ENCODE measurements at places on chromosomes 1 and 21.
A peak's percentile ranks its signal among the peaks of the same experiment; 100 is the strongest.

DNA sequence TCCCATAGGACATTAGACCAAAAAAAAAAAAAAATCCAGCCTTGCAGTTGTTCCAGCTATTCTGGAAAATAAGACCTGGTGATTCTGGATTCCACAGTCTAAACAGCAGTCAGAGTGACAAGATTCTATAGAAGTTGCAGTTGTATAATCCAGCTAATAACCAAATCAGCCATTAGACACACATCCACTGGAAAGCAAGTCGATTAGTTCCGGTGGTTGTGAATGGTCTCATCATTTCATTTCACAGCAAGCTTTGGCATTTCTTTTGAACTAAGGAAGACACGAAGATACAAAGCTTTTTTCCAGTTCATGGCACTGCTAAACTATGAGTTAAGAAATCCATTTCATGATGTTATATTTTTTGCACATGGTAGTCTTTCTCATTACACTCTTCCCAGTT lies 54.4 kb upstream of the FAM89A start:
- DNase-seq: no peak

- DNase-seq: no peak
Observed at GRCh38 chr1:34796990-34797389, 4.2 kb downstream of the GJA4 start.

- no peak for DNase-seq
Observed at GRCh38 chr1:30397576-30397975, 325.8 kb downstream of the MATN1 start.

DNA sequence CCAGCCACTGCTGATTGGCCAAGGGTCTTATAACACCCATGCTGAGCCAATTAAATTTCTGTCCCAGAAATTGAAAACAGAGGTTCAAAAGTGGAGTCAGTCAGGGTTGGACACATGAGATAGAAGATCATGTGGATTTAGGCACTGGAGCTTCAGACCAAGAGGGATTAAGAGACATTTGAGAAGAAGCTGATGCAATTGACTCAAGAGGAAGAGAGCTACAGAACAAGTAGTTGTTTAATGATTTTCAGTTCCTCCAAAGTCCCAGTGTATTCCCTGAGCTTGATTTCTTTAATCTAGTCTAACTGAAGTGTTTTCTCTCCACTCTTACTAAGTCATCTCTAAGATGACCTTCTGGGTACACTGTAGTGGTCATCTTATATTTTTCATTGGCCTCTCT lies 227.1 kb downstream of the DUSP10 start:
- DNase-seq: no peak

- no peak for DNase-seq
Observed at GRCh38 chr1:161299347-161299746, 10.4 kb downstream of the MPZ start.

GRCh38 chr1:43054961-43055360 lies 96.3 kb upstream of the SLC2A1 start:
- no peak for DNase-seq

GRCh38 chr1:243402868-243403267 lies 147.0 kb downstream of the SDCCAG8 start:
- no peak for DNase-seq

GRCh38 chr1:231827337-231828105 lies 200.9 kb downstream of the DISC1 start:
- DNase-seq: no peak

GRCh38 chr1:53896635-53897229 lies 2.7 kb downstream of the DIO1 start:
- no peak for DNase-seq

GRCh38 chr1:205286335-205286950 lies 35.1 kb downstream of the NUAK2 start:
- DNase-seq: peak; percentile 87

- DNase-seq: no peak
Observed at GRCh38 chr1:175665616-175666015, 77.8 kb downstream of the TNR start.

DNA sequence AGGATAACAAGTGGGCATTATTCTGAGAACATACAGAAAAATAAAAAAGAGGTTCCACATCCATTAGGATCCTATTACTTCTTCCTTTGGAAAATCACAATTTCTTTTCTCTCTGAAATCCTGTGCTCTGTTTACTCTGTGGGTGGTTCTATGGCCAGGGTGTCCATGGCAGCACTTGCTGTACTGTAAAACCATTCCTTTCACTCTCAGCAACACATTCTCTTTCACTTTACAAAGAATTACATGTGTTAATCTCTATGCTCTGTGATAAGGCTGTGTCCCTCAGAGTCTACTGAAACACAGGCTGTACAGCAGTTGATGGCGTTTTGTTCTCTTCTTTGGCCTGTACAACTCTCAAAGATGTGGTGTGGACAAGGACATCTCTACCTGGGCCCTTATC lies 524.1 kb downstream of the PTBP2 start:
- no peak for DNase-seq

DNA sequence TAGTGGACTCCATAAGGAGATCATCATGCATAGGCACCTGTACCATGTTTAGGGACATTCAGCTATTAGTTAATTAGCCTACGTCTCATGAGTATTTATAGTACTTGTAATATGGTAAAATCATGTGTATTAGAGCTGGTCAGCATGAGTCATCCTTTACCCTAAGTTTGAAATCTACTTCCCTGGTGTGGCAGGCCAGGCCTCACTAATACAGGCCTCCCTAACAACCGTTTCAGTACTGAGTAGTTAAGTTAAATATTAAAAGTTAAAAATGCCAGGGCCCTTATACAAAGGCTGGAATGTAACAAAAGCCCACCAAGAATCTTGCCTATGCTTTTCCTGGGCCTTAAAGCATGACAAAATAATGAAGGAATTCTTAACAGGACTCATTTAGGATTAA lies 356.3 kb upstream of the DPYD start:
- no peak for DNase-seq

DNA sequence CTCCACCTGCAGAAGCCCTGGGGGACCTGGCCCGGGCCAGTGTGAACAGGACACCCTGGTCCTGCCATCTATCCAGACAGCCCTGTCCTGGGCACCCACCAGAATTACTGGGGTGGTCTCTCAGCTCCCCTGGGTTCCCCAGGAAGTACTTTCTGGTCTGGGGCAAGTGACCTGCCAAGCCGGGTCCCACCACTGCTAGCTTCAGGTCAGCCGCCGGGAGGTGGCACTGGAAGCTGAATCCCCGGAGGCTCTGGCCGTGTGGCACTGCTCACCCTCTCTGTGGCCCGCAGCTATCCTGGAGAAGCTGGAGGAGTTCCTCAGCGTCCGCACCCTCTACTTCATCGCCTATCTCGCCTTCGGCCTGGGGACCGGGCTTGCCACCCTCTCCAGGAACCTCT lies 21.3 kb downstream of the SLC45A1 start:
- DNase-seq: no peak

All from stimulated activated CD8-positive, alpha-beta memory T cell treated with anti-CD3 and anti-CD28 coated beads, Interleukin-4, amount 100 ng/mL, for 48 hours (primary cell).